ENCODE measurements at places on chromosomes 1 and 21.

DNA sequence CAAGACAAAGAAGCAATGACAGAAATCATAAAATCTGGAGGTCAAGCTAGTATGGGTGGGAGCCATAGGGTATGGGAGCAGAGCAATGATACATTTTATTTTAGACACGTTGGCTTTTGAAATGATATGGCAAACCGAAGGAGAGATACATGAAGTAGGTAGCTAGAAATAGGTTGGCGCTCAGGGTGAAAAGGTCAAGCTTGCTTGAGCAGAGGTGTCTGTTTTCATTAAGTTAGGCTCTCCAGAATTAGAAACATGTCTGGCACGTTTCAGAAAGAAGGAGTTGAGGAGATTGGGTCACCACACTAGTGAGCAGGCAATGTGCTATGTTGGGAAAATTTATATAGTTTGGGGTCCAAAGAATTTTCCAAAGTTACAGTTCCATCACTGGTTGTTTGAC lies 151.4 kb downstream of the AMY1C start:
- no peak for DNase-seq

- no peak for DNase-seq
These were observed 84.6 kb downstream of the DISP1 start for GRCh38 chr1:222899471-222899870.

DNA sequence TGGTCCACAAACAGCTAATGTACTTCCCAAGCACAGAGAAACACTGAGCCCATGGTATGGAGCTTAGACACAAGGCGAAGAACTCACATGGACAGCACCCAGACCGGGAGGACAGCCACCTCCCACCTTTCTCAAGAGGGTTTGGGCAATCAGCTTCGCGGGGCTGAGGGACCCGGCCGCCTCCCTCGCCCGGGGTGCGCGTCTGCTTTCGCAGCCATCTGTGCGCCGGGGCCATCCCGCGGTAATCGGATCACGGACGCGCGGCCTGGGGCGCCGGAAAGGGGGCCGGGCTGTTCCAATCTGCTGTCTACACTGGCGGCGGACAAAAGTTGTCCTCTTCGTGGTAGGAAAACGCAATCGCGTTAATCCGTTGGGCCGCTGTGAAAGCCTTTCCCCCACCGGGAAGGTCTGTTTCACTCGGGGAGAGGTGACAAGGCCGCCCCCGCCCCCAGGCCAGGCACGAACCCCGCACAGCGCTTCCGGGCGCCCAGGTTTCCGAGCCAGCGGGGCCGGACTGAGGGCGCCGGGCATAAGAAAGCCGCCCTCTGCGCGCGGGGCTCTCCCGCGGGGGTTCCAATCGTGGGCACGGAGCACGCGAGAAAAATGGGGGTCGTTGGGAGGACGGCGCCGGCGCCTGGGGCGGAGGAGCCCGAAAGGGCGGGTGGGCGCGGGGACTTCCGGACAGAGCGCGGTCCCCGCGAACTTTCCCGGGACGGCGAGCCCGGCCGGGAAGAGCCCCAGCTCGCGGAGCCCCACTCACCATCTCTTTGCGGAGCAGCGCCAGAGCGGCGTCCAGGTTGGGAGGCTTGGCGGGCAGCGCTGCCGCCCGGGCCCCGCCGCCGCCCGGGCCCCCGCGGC lies 664 bp downstream of the FAM89A start:
- peak; percentile 7 for DNase-seq

DNA sequence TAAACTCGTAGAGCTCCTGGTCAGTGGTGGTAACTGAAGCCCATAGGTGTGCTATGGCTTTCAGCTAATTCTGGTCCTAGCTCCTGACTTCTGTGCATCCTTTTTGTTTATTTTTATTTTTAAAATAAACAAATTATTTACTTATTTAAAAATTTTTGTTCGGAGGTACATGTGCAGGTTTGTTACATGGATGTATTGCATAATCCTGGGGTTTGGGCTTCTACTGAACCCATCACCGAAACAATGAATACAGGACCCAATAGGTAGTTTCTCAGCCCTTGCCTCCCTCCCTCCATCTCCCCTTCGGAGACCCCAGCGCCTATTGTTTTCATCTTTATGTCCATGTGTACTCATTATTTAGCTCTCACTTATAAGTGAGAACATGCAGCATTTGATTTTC lies 143.8 kb downstream of the URB2 start:
- no peak for DNase-seq

DNA sequence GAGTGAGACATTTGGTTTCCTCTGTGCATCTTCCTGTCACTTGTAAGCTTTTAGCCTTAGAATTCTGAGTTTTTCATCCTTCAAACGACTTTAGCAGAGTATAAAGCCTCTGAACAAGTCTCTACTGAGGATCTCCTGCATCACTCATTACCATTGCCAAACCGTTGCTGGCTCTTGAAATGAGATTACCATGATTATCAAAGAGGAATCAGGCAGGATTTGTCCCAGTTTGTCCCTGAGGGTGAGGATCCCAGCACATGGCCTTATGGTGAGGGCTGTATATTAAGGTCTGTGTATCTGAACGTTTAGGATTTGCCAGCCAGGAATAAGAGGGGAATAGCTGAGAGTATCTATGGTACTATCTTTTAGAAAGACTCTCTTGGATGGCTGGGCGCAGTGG lies 169.5 kb upstream of the L1TD1 start:
- DNase-seq = no peak

DNA sequence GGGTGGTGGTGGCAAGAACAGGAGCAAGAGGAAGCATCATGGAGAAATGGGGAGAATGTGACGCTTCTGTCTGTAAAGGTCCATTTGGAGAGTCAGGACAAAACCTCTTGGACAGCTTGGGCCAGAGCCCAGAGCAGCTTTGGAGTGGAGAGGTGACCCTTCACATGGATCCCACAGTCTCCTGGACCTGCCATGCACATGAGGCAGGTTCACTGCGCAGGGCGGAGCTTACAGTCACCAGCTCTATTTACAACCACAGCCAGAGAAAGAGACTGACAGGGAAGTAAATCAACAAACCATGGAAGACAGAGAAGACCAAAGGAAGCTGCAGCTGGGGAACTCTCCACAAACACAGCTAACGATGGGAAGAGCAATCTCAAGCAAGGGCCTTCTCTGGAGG lies 828 bp upstream of the RGS8 start:
- no peak for DNase-seq

DNA sequence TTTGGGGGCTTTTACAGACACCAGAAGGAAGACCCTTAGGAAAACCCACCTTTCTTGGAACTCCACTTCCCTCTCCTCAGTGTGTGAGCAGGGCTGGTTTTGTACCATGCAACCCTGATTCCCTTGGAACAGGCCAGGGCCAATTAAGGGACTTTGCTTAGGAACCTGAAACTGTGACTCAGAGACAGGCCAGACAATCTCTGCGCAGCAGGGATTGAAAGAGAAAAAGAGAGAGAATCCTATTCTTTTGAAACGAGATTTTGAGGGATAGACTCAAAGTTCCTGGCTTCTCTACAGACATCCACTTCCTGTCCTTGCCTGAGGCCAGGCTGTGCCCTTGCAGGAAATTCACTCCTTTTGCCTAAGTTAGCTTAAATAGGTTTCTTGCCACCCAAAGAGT lies 23.1 kb upstream of the C1orf198 start:
- DNase-seq = no peak

- DNase-seq = no peak
These were observed 15.3 kb downstream of the SEMA6C start for GRCh38 chr1:151130987-151131586.

DNA sequence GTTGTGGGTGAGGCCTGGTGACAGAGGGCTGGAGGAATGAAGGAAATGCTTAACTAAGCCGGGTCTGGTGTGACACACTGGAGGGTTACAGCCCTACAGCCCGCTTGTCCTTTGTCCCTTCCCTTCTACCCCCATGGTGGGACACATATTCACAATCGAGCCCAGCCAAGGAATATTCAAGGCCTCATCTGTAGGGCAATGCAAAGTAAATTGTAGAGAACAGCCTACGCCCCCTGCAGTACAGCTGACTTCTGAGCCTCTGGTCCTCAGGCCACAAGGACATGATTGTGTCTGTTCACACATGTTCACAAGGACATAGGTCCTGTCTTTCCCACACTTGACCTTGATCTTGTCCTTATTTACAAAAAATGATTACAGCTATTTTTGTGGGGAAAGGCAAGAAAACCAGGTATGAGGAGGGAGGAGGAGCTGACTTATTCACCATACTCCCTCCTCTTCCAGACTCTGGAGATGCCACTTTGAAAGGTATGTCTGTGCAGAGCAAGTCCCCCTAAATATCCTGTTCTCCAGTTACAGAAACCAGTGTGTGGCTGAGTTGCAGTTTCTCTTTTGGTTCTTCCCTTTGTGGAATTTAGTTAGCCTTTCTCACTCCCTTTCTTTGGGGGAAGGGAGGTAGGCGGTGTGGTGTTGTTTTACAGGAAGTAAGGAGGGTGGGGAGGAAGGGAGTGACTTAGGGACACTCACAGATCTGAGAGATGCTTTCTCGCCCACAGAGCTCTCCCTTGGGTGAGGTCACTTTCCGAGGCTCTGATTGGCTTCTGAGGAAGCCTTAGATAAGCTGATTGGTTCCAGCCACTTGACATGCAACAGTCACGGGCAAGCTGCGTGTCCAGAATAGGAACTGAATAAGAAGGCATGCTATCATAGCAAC lies 14.6 kb downstream of the POLR3GL start:
- DNase-seq = no peak

DNA sequence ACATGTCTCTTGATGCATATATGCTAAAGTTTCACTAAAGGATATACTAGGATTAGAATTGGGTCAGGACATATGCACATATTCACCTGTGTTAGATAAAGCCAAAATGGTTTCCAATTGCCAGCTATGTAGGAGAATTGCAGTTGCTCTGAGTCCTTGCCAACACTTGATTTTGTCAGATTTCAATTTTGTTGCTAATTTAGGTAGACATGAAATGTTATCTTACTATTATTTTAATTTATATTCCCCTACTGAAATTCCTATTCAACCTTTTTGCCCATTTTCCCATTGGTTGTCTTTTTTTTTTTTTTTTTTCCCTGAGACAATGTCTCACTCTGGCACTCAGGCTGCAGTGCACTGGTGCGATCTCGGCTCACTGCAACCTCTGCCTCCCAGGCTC lies 13.4 kb downstream of the HDAC1 start:
- no peak for DNase-seq

DNA sequence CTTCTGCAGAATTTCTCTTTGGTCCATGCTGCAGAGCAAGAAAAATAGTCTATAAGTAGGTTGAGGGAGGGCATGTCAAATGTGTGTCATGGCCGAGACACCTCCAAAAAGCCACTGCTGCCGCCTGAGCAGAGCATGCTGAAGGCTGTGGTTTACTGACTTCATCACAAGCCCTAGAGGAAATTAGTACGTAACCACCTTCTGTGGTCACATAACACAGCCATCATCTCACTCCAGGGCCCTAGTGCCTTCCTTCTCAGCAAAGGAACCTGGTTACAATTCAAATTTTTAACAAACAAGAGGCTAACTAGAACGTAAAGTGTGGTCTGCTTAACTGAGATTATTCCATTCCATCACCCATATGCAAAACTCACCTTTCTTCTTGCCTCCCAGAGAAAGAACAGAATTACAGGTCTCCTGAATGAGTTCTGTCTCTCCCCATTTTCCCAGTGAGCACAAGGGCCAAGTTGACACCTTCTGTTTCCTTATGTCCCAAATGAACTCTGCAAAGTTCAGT lies at the start of gene PTPN22:
Gene PTPN22 (minus strand): TSS at position 116 of the 517 bp plus-strand sequence.
- no peak for DNase-seq

DNA sequence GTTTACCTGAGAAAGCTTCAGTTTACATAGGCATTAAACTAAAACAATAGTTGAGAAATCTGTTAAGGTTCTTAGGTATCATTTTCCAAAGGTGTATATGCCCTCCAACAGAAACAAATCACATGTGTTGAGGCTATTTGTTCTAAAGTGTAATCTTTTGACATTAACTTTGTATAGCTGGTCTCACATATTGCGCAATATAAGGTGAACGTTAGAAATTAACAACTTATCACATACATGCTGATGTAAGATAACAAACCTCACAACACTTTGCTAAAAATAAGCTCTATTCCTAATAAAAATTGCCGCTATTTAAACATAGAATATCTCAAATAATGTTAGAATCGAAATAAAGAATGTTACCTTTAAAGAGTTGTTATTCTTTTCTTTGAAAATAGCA lies 340.6 kb downstream of the SRGAP2C start:
- no peak for DNase-seq

- no peak for DNase-seq
These were observed 182.5 kb downstream of the RHOU start for GRCh38 chr1:228917755-228918154.

- DNase-seq = no peak
These were observed 17.0 kb downstream of the MRAP start for GRCh38 chr21:32315511-32316281.

GRCh38 chr1:80509965-80510522 lies 1290.7 kb upstream of the ADGRL2 start:
- DNase-seq = no peak

- no peak for DNase-seq
These were observed 53.0 kb downstream of the IER5 start for GRCh38 chr1:181141431-181141910.

DNA sequence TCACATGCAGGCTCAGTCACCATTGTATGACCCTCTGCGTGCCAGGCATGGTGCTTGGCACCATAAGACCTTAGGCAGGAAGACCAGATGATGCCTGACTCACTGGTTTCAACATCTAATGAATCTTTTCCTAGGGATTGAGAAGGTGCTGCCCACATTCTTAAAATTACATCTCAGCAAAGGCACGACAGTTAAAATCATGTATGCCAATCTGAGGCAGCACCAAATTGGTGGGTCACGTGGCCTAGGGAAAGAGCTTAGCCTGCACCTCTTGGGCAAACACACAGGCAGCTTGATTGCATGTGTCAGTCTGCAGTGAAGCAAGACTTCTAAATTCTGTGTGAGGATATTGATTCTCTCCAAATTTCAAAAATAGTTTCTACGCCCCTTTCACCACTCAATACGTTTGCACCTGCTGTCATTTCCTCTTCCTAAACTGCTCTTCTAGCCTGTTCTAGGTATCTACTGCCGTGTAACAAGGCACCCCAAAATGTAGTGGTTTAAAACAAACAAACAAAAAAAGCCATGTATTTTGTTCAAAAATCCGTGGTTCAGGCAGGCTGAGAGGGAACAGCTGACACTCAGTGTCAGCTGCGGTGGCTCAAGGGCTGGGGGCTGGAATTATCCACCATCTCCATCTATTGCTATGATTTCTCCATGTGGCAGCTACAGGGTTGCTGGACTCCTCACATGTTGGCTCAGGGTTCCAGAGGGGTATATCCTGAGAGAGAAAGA lies 160.2 kb upstream of the FGGY start:
- no peak for DNase-seq

- DNase-seq = no peak
These were observed 29.0 kb downstream of the XCL1 start for GRCh38 chr1:168605443-168605842.

DNA sequence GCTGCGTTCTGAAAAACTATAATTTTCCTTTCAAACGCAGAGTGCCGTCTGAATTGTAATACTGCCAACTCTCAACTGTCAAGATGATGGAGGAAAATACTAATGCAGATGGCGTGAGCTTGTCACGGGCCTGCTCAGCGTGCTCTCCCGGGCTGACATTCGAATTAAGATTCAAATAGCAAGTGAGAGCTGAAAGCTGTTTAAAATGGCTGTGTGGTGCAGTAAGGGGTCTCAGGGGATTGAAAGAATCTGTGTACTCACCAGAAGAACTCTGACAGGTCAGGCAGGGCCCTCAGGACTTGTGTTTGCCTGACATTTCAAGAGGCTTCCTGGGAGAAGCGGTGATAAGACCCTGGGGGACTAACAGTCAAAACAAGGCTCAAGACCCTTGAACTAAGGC lies 33.1 kb downstream of the ZMYND12 start:
- DNase-seq = peak; percentile 72
